ENCODE measurements at places on chromosomes 12 and 14.

GRCh38 chr12:114751712-114752111, 67.7 kb upstream of the TBX3 start:
- no peak for DNase-seq

DNA sequence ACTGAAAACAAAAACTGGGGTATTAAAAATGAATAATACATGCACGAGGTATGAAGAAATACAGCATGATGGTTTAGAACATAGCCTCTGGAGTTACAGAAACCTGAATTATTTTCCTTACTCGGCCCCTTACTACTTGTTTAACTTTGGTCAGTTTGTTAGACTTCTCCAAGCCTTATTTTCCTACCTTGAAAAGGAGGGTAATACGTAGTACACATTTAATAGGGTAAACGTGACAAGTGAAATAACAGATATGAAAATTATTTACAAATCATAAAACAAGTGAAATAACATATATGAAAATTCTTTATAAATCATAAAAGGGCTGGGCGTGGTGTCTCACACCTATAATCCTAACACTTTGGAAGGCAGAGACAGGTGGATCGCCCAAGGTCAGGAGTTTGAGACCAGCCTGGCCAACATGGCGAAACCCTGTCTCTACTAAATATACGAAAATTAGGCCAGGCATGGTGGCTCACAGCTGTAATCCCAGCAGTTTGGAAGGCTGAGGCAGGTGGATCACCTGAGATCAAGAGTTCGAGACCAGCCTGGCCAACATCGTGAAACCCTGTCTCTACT, 11.4 kb upstream of the PKP2 start:
- no peak for DNase-seq

DNA sequence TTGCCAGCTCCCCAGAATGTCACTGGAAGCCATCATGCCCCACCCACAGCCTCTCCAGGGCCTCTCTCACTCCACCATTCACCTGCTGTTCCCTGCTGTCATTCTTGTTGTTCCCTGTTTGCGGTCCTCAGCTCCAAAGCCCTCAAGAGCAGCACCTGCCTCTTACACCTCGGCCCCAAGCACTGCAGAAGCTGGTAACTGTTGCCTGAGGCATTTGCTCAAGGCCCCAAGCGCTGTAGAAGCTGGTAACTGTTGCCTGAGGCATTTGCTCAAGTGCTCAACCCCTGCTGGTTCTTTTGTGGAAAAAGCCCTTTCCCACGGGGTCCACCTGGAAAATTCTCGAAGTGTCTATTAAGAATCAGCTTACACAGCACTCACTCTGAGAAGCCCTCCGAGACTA, 78.0 kb downstream of the ARL6IP4 start:
- DNase-seq: no peak

DNA sequence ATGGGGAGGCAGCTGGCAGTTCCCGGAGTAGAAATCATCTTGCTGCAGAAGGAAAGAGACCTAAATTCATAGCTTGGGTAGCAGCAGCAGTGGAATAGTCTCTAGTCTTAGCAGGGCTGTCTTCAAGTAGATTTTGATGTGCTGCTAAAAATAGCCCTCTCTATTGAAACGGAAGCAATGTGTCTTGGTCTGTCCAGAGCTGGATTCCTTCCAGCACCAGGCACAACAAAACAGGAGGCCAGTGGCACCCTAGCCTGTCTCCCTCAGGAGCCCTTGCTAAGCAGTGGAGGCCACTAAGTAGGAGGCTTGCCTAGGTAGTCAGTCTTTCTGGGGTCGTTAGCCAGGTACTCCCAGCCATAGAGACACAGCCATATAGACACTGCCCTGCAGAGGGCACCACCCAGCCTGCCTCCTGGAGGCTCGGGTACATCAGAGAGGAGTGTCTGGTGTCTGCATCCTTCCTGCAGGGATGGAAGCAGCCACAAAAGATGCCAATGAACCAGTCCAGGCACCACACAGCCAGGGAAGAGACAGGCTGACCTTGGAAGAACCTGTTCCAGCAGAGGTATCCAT, 97.5 kb downstream of the CRACR2A start:
- DNase-seq: peak; percentile 32

- DNase-seq: no peak
These were observed 34.3 kb downstream of the DAD1 start for GRCh38 chr14:22554498-22555383.

DNA sequence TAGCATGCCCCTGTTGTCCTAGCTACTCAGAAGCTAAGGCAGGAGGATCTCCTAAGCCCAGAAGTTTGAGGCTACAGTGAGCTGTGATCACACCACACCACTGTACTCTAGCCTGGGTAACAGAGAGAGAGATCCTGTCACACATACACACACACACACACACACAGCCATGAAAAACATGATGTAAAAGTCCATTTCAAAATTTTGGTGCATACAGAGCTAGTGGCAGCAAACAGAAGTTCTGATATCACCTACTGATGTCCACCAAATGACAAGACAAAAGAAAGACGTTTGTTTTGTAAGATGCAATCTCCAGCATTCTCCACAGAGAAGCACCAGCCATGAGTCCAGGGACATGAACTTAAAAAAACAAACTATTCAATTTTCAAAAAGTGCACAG, 15.9 kb downstream of the AREL1 start:
- no peak for DNase-seq

DNA sequence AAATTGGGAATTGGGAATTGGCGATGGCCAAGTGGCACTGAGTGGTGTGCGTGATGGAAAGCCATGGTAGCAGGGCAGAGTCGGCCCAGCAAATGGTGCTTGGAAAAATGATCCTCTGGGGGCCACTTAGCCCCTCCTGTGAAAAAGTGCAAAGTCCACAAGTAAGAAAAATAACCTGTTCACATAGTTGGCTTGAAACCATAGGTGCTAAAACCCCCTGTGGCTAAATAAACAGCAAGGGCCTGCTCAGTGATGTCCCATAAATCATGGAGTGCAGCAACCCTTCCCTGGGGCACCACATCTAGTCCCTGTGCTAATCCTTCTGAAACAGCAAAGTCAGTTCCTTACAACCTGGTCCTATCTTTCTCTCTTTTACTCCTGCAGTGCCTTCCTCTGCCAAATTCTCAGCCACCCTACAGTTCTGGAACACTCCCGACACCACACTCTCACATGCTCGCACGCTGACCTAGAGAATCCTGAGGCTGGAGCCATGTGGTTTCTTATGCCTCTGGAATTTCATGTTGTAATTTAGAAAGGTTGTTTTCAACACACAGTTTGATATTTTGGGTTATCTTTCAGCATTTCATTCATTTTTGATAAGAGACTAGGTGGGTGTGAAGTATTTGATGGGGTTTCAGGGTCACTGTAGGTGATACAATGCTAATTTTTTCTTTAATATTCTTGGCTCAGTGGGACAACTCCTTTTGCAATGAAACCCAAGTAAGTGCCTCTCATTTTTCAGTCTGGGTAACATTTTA, 123.6 kb downstream of the SMOC1 start:
- no peak for DNase-seq

- no peak for DNase-seq
These were observed 46.2 kb upstream of the LTA4H start for GRCh38 chr12:96081596-96081995.

GRCh38 chr14:39426605-39427004, 5.6 kb downstream of the FBXO33 start:
- DNase-seq: no peak

DNA sequence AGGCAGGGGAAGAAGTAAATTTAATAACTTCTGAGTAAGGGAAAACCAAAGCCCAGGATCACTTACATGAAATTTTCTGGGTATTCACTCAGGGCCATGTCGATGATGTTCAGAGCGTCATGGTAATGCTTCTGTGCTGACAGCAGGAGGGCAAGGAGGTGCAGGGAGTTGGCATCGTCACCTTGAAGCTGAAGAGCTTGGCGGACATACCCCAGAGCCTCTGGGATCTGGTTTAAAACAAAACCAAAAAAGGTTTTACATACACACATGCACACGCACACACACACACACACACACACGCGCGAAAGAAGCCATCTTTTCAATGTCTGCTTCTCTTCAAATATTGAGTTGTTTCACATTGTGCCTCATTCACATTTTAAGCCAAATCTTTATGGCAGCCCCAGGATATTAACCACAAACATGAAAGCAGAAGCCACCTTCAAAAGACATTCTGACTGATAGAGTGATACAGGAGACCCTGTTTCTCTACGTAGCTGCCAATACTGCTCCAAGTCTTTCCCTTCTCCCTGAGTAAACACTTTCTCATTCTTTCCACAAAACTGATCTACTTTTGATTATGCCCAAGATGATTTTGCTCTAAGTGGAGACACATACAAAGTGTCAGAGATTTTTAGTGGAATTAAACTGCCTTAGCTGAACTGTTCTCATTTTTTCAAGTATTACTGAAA, 172.1 kb downstream of the TTC7B start:
- DNase-seq: no peak

- no peak for DNase-seq
These were observed 1.7 kb downstream of the HSPA2 start for GRCh38 chr14:64541972-64542835.

DNA sequence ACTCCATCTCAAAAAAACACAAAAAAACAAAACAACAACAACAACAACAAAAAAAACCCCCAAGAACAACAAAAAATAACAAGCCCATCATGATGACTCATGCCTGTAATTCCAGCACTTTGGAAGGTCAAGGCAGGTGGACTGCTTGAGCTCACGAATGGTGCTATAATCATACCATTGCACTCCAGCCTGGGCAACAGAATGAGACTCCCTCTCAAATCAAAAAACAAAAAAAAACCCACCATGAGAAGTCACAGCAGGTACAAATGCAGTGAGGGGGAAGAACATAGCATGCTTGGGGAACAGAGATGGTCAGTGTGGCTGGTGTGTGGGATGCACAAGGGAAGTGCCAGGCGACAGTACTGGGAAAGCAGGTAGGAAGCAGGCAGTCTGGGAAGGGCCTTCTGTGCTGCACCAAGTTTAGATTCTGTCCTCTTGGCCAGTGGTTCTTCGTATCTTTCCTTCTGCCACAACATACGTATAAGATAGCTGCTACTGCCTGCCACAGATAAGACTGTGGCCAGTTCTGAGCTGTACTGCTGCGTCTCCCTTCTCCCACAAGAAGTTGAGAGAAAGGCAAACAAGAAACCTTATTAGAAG, 28.0 kb downstream of the ATG14 start:
- DNase-seq: no peak

DNA sequence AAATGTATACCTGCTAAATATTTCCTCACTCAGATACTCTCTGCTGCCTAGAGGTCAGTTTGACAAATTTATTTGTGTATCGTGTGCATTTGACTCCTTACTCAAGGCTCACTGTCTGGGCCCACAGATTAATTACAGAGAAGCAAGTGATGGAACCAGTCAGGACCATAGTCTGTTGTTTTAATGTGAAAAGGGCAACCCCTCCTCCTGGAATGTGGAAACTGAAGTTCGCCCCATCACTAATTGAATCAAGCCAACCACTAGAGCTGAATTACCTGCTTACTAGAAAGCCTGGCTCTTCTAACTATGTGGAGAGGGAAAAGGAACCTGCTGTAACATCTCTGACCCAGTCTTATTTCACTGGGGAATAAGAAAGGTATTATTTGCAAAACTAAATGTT, 199.9 kb upstream of the KRR1 start:
- no peak for DNase-seq

- DNase-seq: no peak
These were observed 151.5 kb upstream of the SLC38A2 start for GRCh38 chr12:46523863-46524770.

DNA sequence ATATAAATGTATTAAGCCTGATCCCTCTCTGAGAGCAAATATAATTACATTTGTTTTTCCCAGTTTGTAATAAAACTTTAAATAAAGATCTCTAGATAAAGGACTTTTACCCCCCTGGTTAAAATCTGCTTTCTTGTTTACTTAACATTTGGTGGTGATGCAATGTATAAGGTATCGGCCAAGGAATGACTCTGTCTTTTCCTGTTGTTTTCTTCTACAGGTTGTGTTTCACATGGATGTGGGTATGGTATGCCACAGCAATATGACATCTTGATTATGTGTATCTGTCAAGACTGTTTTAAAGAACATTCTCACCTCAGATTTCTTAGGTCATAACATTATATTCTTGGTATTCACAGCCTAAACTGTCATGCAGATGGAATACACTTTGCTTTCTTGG, 210.6 kb upstream of the NOVA1 start:
- DNase-seq: no peak

GRCh38 chr12:27226407-27226929, 17.6 kb upstream of the STK38L start:
- DNase-seq: no peak

DNA sequence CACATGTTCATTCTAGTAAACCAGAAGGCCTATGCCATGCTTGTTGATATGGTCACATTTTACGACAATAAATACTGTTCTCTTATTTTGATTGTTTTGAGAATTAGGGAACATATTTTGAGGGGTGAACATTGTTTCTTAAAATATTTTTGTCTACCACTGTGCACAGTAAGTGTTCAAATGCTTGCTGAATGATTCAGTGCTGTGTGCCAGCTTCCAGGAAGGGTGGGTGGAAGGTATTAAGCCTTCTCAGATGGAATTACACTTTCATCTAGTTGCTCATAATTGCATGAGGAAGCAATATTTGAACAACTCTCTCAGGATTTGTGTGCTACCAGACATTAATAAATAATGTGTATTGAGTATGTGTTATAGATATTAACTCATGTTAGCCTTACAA, 15.5 kb upstream of the TMX1 start:
- DNase-seq: no peak

DNA sequence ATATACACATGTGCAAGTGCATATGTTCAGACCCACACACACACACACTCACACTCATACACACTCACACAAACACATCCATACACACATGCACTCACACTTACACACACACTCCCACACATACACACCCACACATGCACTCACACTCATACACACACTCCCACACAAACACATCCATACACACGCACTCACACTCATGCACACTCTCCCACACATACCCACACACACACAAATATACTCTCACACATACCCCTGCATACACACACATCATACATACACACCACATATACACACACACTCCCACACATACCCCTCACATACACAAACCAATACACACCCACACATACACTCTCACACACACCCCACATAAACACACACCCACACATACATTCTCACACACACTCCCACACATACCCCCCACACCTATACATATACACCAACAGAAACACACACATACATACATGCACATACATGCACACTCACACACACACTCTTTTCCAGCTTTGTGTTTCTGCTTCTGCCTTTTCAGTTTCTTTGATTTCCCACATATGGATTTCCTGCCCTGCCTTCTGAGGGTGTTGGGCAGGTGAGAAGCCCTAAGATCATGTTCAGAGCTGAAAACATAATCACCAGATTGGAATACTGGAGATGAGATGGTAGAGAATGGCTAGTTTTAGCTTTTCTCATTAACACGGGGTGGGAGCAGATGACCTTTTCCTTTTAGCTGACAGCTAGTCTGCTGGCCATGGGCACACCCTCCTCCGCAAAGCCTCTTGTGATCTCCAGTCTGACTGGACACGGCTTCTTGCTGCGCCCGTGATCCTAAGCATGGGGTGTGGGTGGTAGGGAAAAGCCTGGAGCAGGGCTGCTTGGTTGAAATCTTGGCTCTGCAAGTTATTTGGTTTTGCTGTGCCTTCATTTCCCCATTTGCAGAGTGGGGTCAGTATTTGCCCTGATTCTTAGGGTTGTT, 214.0 kb downstream of the CHST11 start:
- DNase-seq: no peak

All from GM12891 (cell line).